Activated T-cell treated with anti-CD3 and anti-CD28 coated beads, Interleukin-2, amount 50 U/mL, for 72 hours (primary cell): ENCODE measurements at places on chromosomes 11 and 22.

- H3K4me1 ChIP-seq = no peaks in the 10 kb centered on the region
- DNase-seq = no peak
- no peak overlapping the region for H3K4me3 ChIP-seq
- no peak overlapping the region for H3K27ac ChIP-seq
These were observed 68.4 kb downstream of the ZNF280B start for GRCh38 chr22:22440188-22440587.

GRCh38 chr22:49740242-49740641 lies 87.4 kb downstream of the BRD1 start:
- no peak for DNase-seq
- peaks cover 6% of the 10 kb centered on the region for H3K36me3 ChIP-seq
- peaks cover 36% of the 10 kb centered on the region for H3K27me3 ChIP-seq
- H3K4me3 ChIP-seq = no peak overlapping the region
- H3K4me1 ChIP-seq = no peaks in the 10 kb centered on the region

DNA sequence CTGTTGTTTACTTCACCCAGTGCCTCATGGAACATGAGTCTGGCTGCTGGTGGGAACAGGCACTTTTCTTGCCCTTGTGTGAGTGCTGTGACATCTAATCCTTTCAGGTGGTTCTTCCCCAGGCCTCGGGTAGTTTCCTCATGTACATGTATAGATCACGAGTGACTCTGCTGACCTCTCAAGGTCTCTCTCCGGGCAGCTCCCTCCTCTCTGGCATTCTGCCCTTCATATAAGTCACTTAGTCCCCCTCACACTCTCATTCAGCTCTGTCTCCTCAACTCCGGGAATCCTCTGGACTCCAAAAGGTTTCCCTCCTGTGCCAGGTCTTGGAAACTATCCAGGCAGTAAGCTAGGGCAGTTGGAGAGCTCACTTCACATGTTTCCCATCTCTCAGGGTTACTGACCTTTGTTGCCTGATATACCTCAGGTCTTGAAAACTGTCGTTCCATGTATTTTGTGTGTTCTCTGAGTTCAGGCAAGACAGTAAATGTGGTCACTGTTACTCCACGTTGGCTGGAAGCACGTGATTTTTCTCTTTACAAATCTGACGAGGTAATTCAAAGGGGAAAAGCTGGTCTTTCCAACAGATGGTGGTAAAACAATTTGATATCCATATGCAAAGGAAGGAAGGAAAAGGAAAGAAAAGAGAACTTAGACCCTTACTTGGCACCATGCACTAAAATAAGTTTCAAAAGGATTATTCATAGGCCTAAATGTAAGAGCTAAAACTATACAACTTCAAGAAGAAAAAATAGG lies 40.5 kb upstream of the PITPNB start:
- no peak overlapping the region for H3K27ac ChIP-seq
- DNase-seq = no peak
- H3K4me1 ChIP-seq = no peaks in the 10 kb centered on the region
- H3K27me3 ChIP-seq = no peaks in the 10 kb centered on the region

- no peak overlapping the region for H3K27ac ChIP-seq
- peaks cover 10% of the 10 kb centered on the region for H3K36me3 ChIP-seq
- no peaks in the 10 kb centered on the region for H3K27me3 ChIP-seq
- no peak overlapping the region for H3K4me3 ChIP-seq
- peaks cover 21% of the 10 kb centered on the region for H3K4me1 ChIP-seq
- DNase-seq = no peak
These were observed 10.9 kb downstream of the NCF4 start for GRCh38 chr22:36871669-36872081.

DNA sequence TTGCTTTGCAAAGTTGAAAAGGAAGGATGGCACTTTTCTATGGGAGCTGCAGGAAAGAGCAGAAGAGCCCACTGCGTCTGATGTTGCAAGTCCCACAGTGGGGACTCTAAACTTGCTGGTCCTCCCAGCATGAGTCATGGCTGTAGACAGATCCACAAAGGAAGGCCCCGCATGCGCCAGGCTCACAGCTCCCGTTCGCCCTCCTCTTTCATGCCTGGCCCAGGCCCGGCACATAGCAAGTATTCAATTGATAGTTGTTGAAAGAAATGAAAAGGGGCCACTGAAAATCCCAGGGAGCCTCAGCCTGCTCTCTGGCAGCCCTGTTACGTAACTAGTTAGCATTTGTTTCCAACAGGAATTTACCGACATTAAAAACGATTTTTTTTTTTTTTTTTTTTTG lies 18.9 kb downstream of the AP1B1 start:
- no peak for DNase-seq
- no peak overlapping the region for H3K27ac ChIP-seq
- H3K4me3 ChIP-seq = no peak overlapping the region
- peaks cover 14% of the 10 kb centered on the region for H3K4me1 ChIP-seq
- H3K36me3 ChIP-seq = no peaks in the 10 kb centered on the region

DNA sequence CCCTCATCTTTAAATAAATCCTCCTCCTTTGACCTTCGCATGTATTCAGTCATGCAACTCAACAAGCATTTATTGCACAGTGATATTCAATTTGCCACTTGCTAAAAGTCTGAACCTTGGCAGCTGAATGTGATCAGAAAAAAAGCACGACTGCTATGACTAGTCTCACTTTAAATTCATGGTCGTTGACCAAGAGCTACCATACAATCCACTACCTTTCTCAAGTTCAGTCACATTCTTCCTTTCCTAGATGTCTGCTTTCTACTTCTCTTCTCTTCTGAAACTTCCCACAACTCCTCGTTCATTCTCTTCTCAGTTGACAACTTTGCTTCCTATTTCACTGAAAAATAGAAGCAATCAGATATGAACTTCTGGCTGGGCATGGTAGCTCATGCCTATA lies 2.0 kb upstream of the SAA1 start:
- no peak overlapping the region for H3K4me3 ChIP-seq
- peaks cover 7% of the 10 kb centered on the region for H3K4me1 ChIP-seq
- no peak for DNase-seq
- no peak overlapping the region for H3K27ac ChIP-seq

DNA sequence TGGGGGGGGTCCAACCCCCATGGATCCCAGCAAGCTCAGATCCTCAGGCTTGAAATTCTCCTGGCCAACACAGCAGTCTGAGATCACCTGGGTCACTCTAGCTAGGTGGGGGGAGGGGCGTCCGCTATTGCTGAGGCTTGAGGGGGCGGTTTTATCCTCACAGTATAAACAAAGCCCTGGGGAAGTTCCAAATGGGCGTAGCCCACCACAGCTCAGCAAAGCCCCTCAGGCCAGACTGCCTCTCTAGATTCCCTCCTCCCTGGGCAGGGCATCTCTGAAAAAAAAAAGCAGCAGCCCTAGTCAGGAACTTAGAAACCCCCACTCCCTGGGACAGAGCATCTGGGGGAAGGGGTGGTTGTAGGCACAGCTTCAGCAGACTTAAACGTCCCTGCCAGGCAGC lies 16.7 kb downstream of the TRPC6 start:
- H3K27ac ChIP-seq = no peak overlapping the region
- H3K4me1 ChIP-seq = no peaks in the 10 kb centered on the region
- H3K4me3 ChIP-seq = no peak overlapping the region
- H3K36me3 ChIP-seq = no peaks in the 10 kb centered on the region
- DNase-seq = no peak
- H3K27me3 ChIP-seq = no peaks in the 10 kb centered on the region

DNA sequence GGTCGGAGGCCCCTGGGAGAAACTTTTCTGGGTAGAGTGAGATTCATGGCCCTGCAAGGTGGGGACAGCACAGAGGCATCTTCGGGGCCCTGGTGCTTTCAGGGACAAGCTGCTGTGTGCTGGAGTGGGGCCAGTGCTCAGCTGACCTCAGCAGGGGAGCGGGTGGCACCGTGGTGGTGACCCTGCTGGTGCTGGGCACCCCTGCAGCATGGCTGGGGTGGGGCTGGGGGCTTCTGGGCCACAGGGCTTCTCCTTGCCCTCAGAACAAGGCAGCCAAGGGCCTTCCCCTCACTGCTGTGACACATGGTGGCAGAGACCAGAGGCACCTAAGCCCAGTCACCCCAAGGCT lies 24.9 kb upstream of the GNB1L start:
- H3K27me3 ChIP-seq = no peaks in the 10 kb centered on the region
- no peak for DNase-seq
- H3K27ac ChIP-seq = no peak overlapping the region

GRCh38 chr11:72724021-72724551 lies 28.1 kb downstream of the ARAP1 start:
- no peaks in the 10 kb centered on the region for H3K27me3 ChIP-seq
- no peak for DNase-seq
- peaks cover 57% of the 10 kb centered on the region for H3K4me1 ChIP-seq

GRCh38 chr11:39712581-39712980 lies 1746.9 kb downstream of the LRRC4C start:
- H3K27ac ChIP-seq = no peak overlapping the region
- H3K27me3 ChIP-seq = no peaks in the 10 kb centered on the region
- peaks cover 3% of the 10 kb centered on the region for H3K36me3 ChIP-seq
- H3K4me3 ChIP-seq = no peak overlapping the region
- H3K4me1 ChIP-seq = no peaks in the 10 kb centered on the region

- H3K4me3 ChIP-seq = peak overlapping the region; percentile 87
- peak overlapping the region; percentile 25 for H3K27ac ChIP-seq
- no peaks in the 10 kb centered on the region for H3K27me3 ChIP-seq
- peaks cover 44% of the 10 kb centered on the region for H3K4me1 ChIP-seq
- no peak for DNase-seq
These were observed 720 bp downstream of the UFD1 start for GRCh38 chr22:19478045-19478900.

DNA sequence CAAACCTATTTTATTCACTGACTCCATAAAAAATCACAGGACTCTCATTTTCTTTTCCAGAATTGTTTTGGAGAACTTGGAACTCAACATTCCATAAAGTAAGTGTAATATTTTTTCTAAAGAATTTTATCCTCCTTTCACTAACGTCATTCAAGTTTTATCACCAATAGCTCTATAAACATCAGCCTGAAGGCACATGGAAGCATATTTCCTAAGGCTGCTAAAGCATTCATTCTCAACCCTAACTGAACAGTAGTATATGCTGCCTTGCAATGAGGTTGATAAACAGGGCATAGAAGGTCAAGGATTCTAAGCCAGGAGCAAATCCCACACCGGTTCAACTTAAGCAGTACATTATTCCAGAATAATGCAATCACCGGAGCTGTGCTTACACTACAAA lies 273.9 kb downstream of the RAB38 start:
- H3K27me3 ChIP-seq = no peaks in the 10 kb centered on the region
- no peaks in the 10 kb centered on the region for H3K36me3 ChIP-seq
- no peak for DNase-seq
- H3K27ac ChIP-seq = no peak overlapping the region

- DNase-seq = no peak
- peaks cover 19% of the 10 kb centered on the region for H3K27me3 ChIP-seq
These were observed 57.2 kb upstream of the ALDH3B2 start for GRCh38 chr11:67731583-67731982.

DNA sequence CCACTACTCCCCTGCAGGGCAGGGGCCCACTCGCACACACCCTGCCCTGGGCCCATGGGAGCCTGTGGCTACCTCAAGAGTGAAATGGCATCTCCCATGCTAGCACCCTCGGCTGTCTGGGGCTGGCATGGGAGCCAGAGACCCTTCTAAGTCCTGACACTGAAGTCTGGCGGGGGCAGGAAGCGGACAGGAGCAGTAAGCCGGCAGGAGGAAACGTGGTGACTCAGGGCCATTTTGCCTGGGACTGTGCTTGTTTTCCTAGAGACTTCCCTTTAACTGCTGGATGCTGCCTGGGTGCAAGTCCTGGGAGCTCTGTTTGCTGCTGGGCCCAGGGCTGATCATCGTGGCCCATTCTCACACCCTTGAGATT lies 16.8 kb downstream of the RELT start:
- H3K27ac ChIP-seq = no peak overlapping the region
- H3K4me1 ChIP-seq = no peaks in the 10 kb centered on the region
- H3K4me3 ChIP-seq = no peak overlapping the region
- no peaks in the 10 kb centered on the region for H3K36me3 ChIP-seq
- no peaks in the 10 kb centered on the region for H3K27me3 ChIP-seq

- peak; percentile 26 for DNase-seq
- no peaks in the 10 kb centered on the region for H3K36me3 ChIP-seq
- H3K27ac ChIP-seq = no peak overlapping the region
- H3K27me3 ChIP-seq = peaks cover 57% of the 10 kb centered on the region
- peaks cover 26% of the 10 kb centered on the region for H3K4me1 ChIP-seq
These were observed 1.9 kb downstream of the LRP4 start for GRCh38 chr11:46916286-46917108.

DNA sequence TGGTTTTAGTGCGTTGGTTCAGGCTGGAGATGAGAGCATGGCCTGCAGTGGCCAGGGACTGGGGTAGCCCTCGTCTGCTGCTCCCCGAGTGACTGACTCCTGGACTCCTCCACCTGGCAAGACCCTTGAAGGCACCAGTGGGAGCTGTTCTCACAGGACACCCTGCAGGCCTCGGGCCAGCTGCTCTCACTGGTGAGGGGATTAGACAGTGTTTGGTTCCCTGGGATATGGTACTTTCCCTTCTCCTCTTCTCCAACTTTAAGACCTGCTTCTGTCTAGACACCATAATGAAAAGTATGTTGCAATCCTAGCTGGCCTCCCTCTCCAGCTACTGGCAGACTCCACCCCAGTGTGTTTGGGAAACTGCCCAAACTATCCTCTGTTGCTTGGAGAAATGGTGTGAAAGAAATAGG lies 168.8 kb upstream of the CADM1 start:
- peaks cover 3% of the 10 kb centered on the region for H3K27me3 ChIP-seq
- no peak overlapping the region for H3K4me3 ChIP-seq
- no peak overlapping the region for H3K27ac ChIP-seq
- no peaks in the 10 kb centered on the region for H3K36me3 ChIP-seq
- no peaks in the 10 kb centered on the region for H3K4me1 ChIP-seq

DNA sequence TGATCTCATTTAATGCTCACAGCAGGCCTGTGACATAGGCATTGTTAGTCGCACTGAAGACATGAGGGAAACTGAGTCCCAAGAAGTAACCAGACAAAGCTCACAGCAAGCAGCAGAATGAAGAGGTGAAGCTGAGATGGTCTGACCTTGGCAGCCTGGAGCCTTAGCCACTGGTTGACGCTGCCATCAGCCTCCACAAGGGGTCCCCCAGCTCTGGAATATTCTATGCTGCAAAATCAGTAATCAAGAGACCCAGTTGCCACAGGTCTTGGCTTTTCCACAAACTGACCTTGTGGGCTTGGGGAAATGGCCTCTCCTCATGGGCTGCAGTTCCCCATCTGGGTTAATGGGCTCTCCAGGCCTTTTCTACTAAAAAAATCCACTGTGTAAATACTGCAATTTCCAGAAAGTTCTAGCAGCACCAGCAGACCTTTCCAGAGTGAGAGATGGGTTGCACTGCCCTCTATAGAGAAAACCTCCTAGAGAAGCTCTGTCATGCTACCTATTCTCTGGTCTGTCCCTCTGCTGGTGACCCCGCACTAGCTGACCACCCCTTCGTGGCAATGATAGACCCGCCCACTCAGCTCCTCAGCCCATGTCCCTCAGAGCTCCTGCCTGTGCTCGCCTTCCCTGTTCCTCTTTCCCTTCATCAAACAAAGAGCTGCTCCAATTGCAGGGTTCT lies 22.6 kb upstream of the ISX start:
- no peaks in the 10 kb centered on the region for H3K36me3 ChIP-seq
- peak; percentile 43 for DNase-seq
- H3K4me1 ChIP-seq = no peaks in the 10 kb centered on the region
- no peak overlapping the region for H3K27ac ChIP-seq

- H3K4me1 ChIP-seq = no peaks in the 10 kb centered on the region
- peak; percentile 5 for DNase-seq
- peaks cover 3% of the 10 kb centered on the region for H3K36me3 ChIP-seq
- no peaks in the 10 kb centered on the region for H3K27me3 ChIP-seq
These were observed 8.8 kb downstream of the SCGB2A1 start for GRCh38 chr11:62217191-62217748.
